ENCODE measurements at places on chromosomes 3 and 15. TPM values are rescaled to one million over a fixed set of nuclear protein-coding genes. Genes with fewer than 3 reads are reported as not detected.

GRCh38 chr3:39284457-39284881 is 4.6 kb upstream of the CX3CR1 start:
- no peaks in the 10 kb centered on the region for H3K36me3 ChIP-seq
- H3K27me3 ChIP-seq = no peaks in the 10 kb centered on the region
- H3K4me1 ChIP-seq = peaks cover 37% of the 10 kb centered on the region
- no peak overlapping the region for H3K4me3 ChIP-seq
- no peak overlapping the region for H3K27ac ChIP-seq
- no peak for DNase-seq

DNA sequence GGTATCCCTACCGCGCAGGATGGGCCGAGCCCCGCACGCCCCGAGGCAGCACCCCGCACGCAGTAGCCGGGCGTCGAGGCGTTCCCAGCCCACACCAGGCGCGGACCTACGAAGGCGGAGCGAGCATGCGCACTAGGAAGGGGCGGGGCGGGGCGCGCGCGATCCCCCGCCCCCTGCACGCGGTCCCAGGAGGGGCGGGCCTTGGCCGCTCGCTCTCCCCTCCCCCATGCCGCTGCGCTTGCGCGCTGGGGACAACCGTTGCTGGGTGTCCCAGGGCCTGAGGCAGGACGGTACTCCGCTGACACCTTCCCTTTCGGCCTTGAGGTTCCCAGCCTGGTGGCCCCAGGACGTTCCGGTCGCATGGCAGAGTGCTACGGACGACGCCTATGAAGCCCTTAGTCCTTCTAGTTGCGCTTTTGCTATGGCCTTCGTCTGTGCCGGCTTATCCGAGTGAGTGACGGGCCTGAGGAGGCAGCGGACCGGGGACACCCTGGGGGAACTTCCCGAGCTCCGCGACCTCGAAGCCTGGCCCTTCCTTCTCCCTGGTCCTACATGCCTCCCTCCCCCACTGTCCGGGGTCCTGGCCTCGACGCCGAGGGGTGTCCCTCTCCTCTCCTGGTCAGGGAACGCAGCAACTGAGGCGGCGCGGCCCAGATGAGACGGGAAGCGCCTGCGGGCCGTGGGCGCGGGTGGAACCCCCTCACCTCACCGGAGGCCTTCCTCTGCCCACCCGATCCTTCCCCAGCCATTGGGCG is at the start of gene SPESP1:
Gene SPESP1 (plus strand): TSS at position 258 of the 755 bp plus-strand sequence. CDS start 129 bp downstream, at position 387.
- peak; percentile 39 for DNase-seq
- no peak within 1 kb of the TSS for H3K27ac ChIP-seq
- H3K27me3 ChIP-seq = peaks cover 14% of the 10 kb centered on the region
- H3K4me1 ChIP-seq = no peaks in the 10 kb centered on the region

DNA sequence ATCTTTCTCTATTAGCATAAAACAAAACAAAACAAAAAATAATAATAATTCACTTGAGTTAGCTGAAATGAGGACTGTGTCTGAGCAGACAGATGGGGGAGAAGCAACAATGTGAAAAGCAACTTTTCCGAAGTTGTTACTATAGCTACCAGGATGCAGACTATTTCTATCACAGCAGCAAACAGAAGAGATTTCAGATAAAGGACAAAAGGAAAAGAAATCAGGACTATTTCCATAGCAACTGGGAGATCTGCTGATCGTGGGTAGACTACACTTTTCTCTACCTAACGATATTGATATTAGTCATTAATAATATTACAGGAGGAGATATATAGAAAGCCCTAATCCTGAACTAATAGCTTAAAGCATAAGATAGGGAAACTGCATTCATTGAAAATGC is 321.7 kb downstream of the GABRG3 start:
- no peak for DNase-seq
- H3K27ac ChIP-seq = no peak overlapping the region
- no peaks in the 10 kb centered on the region for H3K36me3 ChIP-seq

DNA sequence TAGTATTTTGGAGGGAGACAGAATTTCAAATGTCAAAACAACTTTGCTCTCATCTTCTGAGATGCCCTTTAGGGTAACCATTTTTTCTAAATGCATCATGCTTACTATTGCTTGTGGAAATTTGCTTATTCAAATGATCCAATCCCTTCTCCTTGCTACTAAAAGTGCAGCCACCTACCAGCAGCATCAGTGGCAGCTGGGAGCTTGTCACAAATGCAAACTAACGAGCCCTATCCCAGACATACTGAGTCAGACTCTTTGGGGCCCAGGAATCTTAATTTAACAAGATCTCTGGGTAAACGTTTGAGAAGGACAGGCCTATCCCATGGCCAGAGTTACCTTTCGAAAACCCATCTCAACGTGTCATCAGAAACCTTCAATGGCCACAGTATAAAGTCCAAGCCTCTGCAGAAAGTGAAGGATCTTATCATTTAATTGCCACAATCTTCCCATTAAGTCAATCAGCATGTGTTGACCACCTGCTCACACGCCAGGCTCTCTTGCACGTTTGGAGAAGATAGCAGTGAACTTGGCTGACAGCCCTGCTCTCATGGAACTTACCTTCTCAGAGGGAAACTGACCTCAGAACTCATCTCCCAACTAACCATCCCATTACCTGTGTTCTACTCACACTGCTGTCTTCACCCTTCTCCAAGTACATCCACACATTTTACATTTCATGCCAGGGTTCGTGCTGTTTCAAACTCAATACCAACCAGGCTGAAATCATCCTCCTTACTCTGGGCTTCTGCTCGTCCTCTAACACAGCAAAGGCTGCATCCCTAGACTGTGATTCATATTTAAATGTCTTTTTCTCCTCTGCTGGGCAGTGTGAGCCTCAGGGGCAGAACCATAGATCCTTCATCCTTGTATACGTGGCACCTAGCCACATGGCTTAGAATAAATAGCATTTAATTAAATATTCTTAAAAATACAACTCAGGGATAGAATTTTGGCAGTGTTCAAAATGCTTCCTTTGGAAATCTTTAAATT is 24.8 kb upstream of the VGLL4 start:
- no peaks in the 10 kb centered on the region for H3K36me3 ChIP-seq
- H3K27ac ChIP-seq = no peak overlapping the region
- no peaks in the 10 kb centered on the region for H3K27me3 ChIP-seq
- H3K4me1 ChIP-seq = no peaks in the 10 kb centered on the region

DNA sequence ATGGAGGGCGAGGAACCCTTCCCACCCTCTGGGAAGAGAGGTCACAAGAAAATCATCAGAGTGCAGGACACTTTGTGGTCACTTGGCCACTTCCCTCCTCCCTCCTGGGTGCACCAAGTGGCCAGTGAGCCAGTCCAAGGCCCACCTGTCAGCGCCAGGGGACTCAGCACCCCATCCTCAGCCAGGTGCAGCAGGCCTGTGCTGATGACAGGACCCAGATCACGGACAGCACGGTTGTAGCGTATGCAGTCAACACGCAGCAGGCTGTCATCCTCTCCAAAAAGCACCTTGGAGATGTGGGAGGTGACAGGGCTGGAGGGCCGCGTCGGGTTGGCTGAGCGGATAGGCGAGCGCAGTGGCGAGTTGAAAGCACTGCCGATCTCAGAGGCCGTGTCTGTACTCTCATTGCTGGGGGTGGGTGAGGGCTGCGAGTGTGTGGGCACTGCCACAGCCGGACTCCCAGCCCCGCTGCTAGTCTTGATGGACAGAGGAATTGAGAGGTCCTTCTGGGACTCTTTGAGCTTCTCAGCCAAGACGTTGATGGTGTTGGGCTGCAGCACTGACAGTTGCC is 41.5 kb downstream of the SEMA3G start:
- no peak overlapping the region for H3K4me3 ChIP-seq
- peaks cover 86% of the 10 kb centered on the region for H3K36me3 ChIP-seq
- H3K27ac ChIP-seq = no peak overlapping the region
- peaks cover 21% of the 10 kb centered on the region for H3K4me1 ChIP-seq
- no peaks in the 10 kb centered on the region for H3K27me3 ChIP-seq

DNA sequence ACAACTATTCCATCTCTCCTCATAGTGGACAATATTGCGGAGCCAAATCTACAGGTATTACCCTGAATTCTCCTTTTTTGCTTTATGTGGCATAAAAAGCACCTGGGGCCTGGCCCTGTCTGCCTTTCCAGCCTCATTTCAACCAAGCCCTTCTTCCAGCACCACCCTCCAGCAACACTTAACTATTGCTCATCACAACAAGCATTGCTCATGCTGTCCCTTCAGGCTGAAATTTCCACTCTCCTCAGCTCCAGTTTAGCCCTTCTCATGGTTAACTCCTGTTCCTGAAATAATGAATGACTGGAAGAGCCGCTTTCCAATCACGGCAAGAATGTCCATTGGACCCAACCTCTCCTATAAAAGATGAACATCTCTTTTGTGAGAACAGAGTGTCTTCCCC is 107.4 kb downstream of the P2RY1 start:
- no peaks in the 10 kb centered on the region for H3K4me1 ChIP-seq
- H3K36me3 ChIP-seq = no peaks in the 10 kb centered on the region
- no peak overlapping the region for H3K27ac ChIP-seq
- H3K27me3 ChIP-seq = no peaks in the 10 kb centered on the region
- no peak overlapping the region for H3K4me3 ChIP-seq
- DNase-seq = no peak

- DNase-seq = no peak
- no peaks in the 10 kb centered on the region for H3K4me1 ChIP-seq
- no peak overlapping the region for H3K27ac ChIP-seq
- no peaks in the 10 kb centered on the region for H3K36me3 ChIP-seq
- H3K4me3 ChIP-seq = no peak overlapping the region
These were observed 554.0 kb downstream of the NSUN3 start for GRCh38 chr3:94616833-94617232.

DNA sequence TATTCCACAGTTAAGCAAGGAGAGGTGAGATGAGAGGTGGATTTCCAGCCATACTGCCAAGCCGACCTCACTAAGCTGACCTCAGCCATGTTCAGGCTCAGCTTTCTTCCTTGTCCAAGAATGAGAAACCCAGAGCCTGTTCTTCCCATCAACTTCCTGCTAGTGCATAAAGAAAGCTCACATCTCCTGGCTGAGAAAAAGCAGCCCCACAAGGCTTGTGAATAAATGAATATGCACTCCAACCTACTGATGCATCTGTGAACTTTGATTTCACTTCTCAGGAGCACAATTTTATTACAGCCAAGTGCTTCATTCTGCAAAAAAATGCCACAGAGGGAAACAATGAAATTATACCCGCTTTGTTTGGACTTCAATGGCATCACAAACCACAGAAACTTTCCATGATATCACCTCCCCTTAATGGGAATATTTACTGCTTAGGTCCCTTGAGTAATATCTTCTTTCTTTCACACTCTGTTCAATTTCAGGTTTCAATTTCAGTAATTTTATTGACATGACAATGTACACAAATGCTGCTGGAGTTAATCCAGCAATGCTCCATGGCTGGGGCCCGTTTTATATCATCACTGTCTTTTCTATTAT is 437.0 kb upstream of the PPP2R3A start:
- no peak overlapping the region for H3K27ac ChIP-seq
- no peaks in the 10 kb centered on the region for H3K36me3 ChIP-seq
- H3K4me3 ChIP-seq = no peak overlapping the region
- H3K4me1 ChIP-seq = no peaks in the 10 kb centered on the region
- H3K27me3 ChIP-seq = no peaks in the 10 kb centered on the region

DNA sequence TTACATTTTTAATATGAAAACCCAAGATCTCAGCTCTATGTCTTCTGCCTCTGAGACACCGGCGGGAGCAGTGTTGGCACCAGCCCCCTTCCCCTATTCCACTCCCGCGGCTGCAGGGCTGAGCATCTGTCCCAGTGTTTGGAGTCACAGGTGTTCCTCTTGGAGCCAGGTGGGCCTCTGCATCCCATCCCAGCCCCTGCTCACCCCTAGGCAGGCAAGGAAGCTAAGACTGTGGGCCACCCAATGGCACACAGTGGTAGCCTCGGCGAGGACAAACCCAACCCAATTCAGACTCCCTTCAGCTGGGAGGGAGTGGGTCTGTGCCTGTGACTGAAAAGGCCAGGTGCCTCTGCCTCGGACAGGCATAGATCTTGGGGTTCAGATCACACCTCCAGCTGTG is 3.1 kb downstream of the CHST13 start:
- H3K4me3 ChIP-seq = no peak overlapping the region
- no peak overlapping the region for H3K27ac ChIP-seq
- no peak for DNase-seq
- H3K36me3 ChIP-seq = no peaks in the 10 kb centered on the region
- H3K4me1 ChIP-seq = peaks cover 5% of the 10 kb centered on the region

DNA sequence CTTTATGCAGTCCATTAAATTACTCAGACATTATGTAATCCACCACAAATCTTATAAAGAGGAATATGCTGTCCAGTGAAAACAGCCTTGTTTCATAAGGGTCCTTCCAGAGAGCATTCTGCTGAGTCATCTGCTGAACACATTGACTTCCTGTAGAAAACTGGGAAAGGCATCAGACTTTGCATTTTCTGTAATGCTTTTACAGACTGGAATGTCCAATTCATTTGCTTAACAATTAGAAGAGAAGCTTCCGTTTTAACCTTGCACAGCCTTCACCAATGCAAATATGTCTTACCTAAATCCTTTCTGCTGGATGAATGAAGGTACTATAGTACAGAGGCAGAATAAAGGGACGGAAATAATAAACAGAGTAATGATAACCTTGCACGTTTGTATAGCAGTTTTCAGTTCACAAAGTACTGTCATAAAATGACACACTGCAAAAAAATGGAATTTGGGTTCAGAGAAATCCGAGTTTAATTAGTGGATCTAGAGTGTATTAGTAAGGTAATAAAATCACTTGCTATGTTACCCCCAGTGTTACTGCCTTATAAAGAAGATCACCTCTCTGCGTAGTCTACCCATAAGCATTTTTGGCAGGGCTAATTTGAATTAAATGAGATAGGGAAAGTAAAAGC is 301.5 kb downstream of the PYDC2 start:
- H3K36me3 ChIP-seq = no peaks in the 10 kb centered on the region
- H3K27me3 ChIP-seq = no peaks in the 10 kb centered on the region
- H3K27ac ChIP-seq = no peak overlapping the region

GRCh38 chr3:195255571-195256501 is 15.1 kb downstream of the XXYLT1 start:
- H3K4me3 ChIP-seq = no peak overlapping the region
- no peaks in the 10 kb centered on the region for H3K36me3 ChIP-seq
- no peaks in the 10 kb centered on the region for H3K27me3 ChIP-seq
- DNase-seq = no peak

GRCh38 chr3:2212206-2212605 is 113.5 kb downstream of the CNTN4 start:
- DNase-seq = no peak
- H3K27ac ChIP-seq = no peak overlapping the region
- H3K4me3 ChIP-seq = no peak overlapping the region
- no peaks in the 10 kb centered on the region for H3K4me1 ChIP-seq

DNA sequence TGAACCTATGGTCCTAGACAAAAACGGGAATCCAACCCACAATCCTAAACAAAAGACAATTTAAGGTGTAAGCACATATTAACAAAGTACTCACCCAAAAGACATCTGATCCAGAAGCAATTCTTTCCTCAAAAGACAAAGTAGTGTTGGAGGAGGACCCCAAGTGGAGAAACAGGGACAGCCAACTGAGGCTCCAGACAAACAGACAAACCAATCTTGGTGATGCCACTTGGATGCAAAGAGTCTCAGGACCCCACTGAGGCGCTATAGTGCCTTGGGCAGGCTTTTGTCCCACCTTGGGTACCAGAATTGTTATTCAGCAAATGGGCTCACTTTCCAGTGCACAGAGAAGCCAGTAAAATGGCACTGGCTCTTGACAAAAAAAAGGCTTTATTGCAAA is 613.8 kb downstream of the DIPK2A start:
- H3K27me3 ChIP-seq = no peaks in the 10 kb centered on the region
- H3K27ac ChIP-seq = no peak overlapping the region
- no peaks in the 10 kb centered on the region for H3K4me1 ChIP-seq
- H3K36me3 ChIP-seq = no peaks in the 10 kb centered on the region
- DNase-seq = no peak

VILL gene
- total RNA-seq = 24.4 TPM

ZNF385D gene
- total RNA-seq = not detected

RETNLB gene
- not detected for total RNA-seq

FOXB1 gene
- total RNA-seq = 0.14 TPM

GOLGA8S gene
- total RNA-seq = 0.14 TPM

PLXND1 gene
- 61.7 TPM for total RNA-seq

C3orf33 gene
- total RNA-seq = 2.6 TPM

SNX22 gene
- total RNA-seq = 0.19 TPM

PAQR9 gene
- total RNA-seq = not detected

GPR87 gene
- not detected for total RNA-seq
